ENCODE measurements at places on chromosomes 1 and 21.

- no peak for DNase-seq
These were observed 224.2 kb downstream of the DISC1 start for GRCh38 chr1:231850786-231851185.

- no peak for DNase-seq
These were observed 29.2 kb downstream of the OLFML3 start for GRCh38 chr1:114008480-114008941.

- no peak for DNase-seq
These were observed 34.8 kb downstream of the CDCP2 start for GRCh38 chr1:54117815-54118563.

DNA sequence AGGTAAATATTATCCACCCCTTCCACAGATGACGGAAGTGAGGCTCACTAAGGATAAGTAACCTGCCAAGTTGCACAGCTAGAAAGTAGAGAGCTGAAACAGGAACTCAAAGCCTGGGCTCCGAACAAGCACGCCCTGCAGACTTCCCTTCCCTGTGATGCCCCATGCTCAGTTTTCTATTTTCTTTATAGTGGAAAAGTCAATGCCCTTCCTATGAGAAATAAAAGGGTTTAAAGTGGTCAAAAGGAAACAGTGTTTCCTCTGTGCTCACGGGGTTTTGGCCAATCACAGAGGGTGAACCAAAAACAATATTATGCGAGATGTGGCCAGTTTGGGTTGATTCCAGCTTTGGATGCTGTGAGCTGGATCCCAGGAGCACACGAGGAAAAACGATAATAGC, 44.5 kb downstream of the DDR2 start:
- no peak for DNase-seq

DNA sequence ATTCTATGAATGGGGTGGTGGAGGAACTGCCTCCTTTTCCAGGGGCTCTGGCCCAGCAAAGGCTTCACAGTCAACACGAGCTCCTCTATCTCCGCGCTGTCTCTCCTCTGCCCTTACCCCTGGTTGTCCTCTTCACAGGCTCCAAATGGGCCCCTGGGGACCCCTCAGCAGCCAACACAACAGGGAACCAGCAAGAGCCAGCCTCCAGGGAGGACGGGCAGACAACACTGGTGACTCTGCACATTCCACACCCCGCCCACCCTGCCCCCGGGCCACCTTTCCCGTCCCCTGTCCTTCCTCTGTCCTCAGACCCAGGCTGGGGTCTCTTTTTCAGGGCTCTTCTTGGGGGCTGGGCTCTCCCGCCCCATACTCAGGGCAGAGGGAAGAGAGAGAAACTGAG, 17.5 kb upstream of the ETV3 start:
- DNase-seq = no peak

DNA sequence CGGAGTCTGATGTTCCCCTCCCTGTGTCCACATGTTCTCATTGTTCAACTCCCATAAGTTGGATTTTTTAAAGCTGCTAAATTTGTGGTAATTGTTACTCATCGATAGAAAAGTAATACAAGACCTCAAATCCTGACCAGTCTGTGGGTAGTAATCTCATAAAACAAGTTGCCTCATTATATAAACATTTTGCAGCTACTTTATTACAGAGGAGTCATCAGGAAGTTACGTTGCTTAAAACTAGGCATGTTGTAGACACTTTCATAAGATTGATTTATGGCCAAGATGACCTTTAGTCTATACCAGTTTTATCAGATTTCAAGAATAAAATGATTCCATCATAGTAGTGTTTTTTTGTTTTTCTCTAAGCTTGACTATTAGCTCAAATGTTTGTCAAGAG, 208.8 kb downstream of the GIPC2 start:
- DNase-seq = no peak

DNA sequence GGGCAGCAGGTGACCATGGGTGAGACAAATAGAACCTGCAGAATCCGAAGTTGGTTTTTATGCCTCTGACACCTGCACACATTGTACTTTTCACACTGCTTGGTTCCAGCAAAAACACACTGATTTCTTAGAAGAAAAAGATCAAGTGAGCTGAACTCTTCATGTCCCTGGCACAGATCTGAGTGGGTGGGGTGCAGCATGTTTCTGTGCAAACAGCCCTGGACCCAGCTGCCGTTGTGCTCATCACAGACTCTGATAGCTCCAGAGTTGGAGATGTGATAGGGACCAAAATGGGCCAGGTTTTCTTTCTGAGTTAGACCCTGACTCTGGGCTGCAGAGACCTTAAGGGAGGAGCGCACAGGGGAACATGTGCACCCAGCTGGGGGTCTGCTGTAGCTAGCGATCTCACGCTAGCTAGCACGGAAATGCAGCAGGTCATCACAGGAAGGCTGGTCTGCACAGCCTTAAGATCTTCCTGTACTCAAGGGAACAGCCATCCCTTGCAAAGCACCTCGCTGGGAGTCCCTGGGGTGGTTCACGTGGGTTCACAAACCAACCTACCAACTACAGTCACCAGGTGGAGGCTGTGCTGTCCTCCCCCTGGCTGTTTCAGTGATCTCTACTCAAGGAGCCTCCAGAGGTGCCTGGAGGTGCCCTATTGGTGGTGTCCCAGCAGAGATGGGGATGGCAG, 291.1 kb downstream of the PTPRU start:
- no peak for DNase-seq

GRCh38 chr1:72830606-72831390, 548.5 kb upstream of the NEGR1 start:
- DNase-seq = no peak

- DNase-seq = no peak
These were observed 49.7 kb downstream of the APP start for GRCh38 chr21:26120828-26121227.

- no peak for DNase-seq
These were observed 104.0 kb upstream of the HP1BP3 start for GRCh38 chr1:20891091-20891490.

GRCh38 chr1:65255035-65255655, 54.2 kb upstream of the DNAJC6 start:
- no peak for DNase-seq

DNA sequence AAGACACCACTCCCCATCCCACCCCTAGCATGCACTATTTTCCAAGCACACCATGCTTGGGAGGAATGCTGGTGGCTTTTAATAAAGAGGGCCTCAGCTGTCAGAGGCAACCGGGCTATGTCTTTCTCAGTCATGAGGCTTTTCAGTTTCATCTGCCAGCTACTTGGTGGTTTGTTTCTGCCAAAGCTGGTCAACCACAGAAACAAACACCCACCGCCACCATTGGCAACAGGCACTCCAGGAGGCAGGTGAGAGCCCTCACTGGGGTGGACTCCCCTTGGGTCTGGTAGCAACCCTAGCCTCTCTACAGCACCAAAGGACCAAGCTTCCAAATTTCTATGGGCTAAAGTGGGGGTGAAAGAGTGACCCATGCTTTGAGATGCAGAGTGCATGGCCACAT, 54.3 kb upstream of the CD1D start:
- no peak for DNase-seq

- DNase-seq = no peak
These were observed 847 bp downstream of the ADORA1 start for GRCh38 chr1:203128431-203128715.

DNA sequence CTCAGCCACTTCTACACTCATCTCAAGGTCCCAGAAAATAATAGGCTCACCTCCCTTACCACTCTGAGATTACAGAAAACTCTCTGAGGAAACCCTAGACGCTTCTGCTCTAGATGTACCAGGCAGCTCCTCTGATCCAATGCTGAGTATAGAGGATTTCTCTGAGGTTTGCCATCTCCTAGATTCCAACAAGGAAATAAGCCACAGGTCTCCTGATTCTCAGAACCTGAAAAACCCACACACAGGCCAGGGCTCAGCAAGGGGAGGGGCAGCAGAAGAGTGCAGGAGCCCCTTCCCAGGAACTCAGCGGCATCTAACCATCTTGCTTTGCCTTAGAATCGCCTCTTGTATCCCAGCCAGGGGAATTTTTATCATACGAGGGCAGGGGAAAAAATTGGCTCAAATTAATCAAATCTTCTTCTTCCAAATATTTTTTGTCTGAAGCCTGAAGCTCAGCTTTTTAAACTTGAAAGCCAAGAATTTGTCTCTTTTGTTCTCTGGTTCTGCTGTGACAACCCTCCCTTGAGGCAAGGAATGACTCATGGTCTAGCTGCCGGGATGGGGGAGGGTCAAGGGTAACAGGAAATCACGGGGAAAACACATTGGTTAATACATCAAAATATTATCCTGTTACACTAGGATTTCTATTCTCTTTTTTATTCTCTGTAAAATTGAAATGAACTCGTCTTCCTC, 30.8 kb downstream of the GORAB start:
- DNase-seq = no peak

- no peak for DNase-seq
These were observed 151.9 kb downstream of the PGBD5 start for GRCh38 chr1:230274254-230274653.

GRCh38 chr1:198297281-198297680, 140.5 kb downstream of the NEK7 start:
- no peak for DNase-seq

DNA sequence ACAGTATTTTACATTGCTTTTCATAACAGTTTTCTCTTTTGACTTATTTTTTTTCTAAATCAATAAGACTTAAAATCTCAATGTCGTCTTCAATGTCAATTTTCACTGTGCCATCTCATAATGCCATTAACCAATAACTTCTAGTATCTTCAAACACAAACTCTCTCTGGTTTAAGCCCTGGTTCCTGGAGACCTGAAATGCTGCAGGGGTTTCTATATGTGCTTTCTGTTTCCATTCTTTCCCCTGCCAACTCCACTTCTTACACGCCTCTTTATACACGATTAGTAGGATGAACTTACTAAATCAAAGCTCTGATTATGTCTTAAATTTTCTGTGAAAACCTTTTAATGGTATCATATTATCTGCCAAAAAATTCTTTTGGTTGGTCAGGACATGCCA, 191.4 kb downstream of the AMY1C start:
- DNase-seq = no peak

DNA sequence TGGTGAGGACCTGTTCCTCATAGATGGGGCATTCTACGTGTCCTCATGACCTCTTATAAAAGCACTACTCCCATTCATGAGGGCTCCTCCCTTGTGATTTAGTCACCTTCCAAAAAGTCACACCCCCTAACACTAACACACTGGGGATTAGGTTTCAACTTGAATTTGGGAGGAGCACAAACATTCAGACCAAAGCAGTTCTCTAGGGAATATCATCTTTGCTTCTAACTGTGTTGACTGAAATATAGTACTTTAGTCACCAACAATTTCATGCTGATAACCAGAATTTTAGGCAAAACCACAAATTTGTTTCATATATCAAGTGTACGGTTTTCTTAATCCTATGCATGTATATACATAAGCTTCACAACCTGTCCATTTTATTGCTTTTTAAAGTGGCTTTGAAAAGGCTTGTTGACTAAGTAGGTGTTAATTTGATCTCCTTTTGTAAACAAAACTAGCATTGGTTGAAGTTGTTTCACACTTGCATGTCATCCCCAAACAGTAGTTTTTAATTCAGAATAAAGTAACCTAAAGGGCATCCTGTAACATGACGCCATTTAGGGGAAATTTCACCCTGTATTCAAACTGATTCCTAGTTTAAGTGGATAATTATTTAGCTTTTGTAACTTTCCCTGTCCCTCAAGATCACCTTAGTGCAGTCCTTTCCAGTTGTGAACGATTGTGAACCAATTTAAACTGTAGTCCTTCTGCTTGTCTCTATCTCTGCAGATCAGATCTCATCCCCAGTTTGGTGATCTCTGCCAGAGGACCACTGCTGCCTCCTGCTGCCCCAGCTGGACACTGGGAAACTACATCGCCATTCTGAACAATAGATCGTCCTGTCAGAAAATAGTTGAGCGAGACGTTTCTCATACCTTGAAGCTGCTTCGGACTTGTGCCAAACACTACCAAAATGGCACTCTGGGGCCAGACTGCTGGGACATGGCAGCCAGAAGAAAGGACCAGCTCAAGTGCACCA, 141.1 kb downstream of the TLR5 start:
- DNase-seq = no peak

DNA sequence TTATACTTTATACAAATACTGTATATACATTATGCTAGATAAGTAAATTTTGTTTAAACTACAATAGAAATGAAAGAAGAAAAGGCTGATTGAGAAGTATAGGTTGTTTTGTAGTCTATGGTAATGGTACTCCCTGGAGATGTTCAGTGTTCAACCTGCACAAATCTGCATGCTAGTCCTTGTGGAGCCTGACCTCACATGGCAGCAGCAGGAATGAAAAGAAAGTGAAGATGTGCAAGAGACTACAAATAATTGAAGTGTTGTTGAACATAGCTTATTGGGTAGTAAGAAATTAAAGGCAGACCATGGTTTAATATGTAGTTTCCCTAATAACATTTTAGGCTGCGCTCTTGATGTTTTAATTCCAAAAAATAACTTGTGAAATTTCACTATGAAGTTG, 201.2 kb downstream of the TGFB2 start:
- DNase-seq = no peak

DNA sequence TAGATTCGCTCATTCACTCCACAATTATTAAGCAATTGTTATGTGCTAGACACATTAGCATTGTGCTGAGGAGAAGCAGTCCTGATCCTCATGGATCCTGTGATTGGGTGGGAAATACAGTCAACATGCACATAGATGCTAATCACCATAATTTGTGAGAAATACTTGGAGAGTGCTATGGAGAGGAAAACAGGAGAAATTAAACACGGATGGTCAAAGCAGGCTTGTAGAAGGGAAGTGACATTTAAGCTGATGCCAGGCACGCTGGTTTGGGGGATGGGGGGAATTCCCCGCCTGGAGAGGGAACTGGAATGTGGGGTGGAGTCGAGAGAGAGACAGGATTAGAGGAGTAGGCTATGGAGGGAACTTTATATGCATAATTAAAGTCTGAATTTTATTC, 52.2 kb upstream of the L1TD1 start:
- no peak for DNase-seq

DNA sequence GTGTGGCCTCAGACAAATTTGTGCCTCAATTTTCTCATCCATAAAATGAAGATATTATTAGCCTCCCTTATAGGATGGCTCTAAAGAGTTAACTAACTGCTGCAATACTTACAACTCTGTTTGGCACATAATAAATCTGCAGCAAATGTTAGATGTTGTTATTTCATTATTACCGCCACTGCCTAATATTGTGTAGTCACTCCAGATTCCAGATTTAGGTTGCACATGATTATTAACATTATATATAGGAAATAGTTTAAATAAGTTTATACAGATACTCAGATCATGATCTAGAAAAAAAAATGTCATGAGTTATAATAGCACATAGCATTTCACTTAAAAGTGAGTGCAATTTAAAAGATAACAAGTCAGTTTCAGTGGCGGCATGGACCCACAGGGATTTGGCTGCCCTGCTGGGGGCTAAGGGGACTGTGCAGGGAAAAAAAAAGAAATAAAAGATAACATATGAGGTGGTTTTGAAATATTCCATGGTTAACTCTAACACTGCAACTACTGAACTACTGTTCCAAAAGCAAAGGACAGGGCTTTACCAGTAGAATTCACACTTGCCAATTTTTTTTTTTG, 170.4 kb downstream of the TGFBR3 start:
- DNase-seq = no peak

DNA sequence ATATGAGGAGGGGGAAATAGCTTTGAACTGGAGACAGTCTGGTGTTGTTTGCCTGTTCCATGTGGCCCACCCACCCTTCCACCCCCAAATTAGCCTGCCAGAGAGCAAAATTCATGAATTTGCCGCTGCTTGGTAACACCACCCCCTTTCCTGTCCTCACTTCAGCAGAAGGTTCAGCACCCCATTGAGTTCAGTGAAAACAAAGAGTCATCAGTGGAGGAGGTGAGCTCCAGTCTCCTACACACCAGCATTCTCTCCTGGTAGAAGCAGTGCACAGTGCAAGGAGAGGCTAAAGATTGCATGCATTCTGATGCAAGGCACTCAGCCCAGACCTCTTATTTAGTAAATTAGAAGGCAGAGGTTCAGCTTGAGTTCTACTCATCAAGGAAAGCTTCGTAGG, 99.7 kb upstream of the DYNLT5 start:
- DNase-seq = no peak
